ENCODE measurements at places on chromosomes 2 and 18.

DNA sequence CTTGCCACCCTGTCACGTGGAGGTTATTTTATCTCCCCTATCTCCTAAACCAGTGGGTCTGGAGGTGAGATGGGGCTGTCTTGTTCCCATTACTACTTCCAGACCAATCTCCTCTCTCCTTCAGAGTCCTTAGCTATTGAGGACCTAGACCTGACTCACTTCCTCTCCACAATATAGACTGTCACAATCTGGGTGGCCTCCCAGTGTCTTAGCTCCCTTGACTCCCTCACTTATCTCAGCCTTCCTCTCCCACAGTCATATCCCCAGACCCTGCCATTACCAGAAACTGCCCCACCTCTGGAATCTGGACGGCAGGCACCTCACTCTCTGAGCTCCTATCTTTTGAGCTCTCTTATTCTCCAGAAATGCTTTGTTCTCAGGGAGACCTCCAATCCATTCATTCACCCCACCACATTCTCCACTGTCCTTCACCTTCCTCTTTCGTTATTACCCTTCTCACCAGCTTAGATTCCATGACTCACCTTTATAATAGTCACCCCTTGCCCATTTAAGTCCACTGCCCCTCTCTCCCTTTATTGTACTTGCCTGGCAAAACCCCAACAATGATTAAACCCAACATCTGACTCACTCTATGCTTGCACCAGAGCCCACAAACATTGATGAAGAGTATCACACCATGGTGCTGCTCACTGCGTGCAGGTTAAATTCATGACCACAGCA is 23.3 kb upstream of the SIX3 start:
- DNase-seq, result no peak

DNA sequence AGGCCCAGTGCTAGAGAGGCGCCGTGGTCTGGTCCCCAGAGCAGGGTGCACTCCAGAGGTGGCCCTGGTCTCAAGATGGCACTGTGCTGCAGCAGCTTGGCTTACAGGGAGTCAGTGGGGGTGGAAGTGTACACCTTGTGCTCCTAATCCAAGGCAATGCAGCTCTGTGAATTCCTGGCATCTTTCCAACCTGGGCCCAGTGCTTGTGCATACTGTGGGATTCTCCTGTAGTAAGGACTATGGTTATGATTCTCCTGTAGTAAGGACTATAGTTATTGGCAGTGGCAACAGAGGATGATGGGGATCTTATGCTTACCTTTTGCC is 616.7 kb upstream of the REG3G start:
- no peak for DNase-seq

DNA sequence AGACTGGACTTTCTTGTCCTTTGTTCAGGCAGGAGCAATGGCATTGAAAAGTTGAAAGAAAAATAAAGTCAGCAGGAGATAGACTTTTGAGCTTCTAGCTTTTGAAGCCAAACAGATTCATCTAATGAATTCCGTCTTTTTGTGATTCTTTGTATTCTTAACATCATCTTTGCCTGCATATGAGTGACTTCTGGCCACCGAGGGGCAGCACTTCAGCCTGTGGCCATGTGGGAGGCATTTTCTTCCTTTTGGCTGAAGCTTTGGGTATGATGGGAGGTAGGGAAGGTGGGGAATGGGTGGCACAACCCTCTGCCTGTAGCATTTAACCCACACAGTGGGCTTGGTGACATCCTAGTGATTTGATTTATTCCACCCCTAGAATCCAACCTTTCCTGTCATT is 220.6 kb downstream of the SETBP1 start:
- no peak for DNase-seq

DNA sequence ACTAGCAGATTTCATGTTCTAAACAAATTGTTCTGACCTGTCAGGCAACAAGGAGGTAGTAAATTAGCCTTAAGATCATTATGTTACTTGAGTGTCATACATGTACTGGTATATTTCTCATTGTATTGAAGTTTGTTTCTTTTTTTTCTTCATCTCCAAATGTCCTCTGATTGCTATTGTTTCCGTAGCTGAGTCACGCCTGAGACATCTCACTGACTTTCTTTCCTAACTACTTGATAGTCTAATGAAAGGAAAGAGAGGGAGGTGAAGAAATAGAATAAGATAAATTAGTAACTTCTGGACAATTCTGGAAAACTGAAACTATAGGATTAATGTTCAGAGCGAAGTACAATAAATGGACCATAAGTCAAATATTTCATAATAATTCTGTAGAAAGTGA is 1049.9 kb downstream of the TSN start:
- no peak for DNase-seq

- DNase-seq, result no peak
These were observed 259.0 kb downstream of the CALCRL start for GRCh38 chr2:187188783-187189631.

DNA sequence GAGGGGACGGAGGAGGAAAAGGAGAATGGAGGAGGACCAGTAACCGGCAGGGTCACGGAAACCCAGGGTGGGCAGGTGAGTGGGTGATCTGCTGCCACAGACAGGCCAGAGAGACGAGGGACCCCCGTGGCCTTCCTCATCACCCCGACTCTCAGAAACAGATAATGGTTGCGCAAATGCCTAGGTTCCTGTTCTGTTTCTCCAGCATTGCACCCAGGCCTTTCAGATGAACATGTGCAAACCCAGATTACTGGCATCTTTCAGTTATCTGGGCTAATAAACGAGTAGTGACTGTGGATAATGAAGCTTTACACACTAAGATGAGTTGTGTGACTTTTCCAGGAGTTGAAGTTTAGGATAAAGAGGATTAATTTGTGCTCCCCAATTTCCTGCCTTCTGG is 46.5 kb downstream of the TET3 start:
- no peak for DNase-seq

GRCh38 chr18:22176420-22177326 is 7.3 kb downstream of the GATA6 start:
- DNase-seq, result no peak

GRCh38 chr18:77113361-77114151 is 19.0 kb downstream of the MBP start:
- no peak for DNase-seq

GRCh38 chr2:1842945-1843344 is 98.6 kb upstream of the PXDN start:
- no peak for DNase-seq

DNA sequence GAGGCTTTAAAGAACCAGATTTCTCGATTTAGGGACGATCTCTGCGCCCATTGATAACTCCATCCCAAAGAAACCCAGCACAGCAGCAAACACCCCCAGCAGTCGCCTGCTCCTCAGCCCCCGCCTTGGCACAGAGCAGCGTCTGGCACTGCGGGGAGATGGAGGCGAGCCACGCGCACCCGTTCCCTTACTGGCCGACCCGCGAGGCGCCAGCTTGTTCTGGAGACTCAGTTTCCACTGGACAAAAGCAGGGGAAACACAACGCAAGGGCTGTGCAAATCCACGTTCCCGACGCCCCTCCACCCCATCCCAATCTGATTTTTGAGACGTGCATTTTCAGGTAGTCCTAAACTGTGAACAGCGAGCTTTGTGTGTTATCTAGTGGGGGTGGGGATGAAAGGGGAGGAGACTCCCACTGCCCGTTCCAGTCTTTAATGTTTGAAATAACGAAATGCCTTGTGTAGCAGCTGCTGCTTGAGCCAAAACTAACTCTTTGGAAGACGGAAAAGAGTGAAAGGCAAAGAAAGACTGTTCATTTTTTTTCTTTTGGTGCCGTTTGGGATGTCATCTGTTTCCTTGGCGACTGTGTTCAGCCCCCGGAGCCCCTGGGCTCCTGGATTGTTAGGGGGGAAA is 143.2 kb downstream of the MEIS1 start:
- peak; percentile 76 for DNase-seq

DNA sequence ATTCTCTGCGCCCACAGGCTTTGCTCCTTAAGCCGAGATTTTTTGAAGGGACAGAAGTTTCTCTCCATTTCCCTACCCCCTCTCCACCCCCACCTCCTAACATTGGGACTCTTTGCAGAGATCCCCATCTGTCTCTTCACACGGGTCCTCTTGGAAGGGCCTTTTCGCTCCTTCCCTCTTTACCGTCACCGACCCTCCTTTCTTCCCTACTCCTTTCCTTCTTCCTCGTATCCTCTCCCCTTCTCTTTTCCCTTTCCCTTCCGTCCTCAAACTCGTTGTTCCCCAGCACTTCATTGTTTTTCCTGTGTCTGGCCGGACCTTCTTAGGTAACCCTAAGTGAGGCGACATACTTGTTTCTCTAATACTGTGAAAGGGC is 660 bp downstream of the COPS7B start:
- no peak for DNase-seq

GRCh38 chr18:76494231-76495005 is 624 bp downstream of the ZNF516 start:
- peak; percentile 40 for DNase-seq
